ENCODE measurements at places on chromosomes 11 and 22.

- no peak for DNase-seq
Observed at GRCh38 chr22:37996515-37997246, 12.3 kb upstream of the SOX10 start.

GRCh38 chr11:62930157-62930556 is 9.0 kb upstream of the CHRM1 start:
- no peak for DNase-seq

- no peak for DNase-seq
Observed at GRCh38 chr11:19723572-19724342, 11.1 kb downstream of the NAV2 start.

- DNase-seq: no peak
Observed at GRCh38 chr11:7936615-7937014, 4.9 kb downstream of the OR10A3 start.

DNA sequence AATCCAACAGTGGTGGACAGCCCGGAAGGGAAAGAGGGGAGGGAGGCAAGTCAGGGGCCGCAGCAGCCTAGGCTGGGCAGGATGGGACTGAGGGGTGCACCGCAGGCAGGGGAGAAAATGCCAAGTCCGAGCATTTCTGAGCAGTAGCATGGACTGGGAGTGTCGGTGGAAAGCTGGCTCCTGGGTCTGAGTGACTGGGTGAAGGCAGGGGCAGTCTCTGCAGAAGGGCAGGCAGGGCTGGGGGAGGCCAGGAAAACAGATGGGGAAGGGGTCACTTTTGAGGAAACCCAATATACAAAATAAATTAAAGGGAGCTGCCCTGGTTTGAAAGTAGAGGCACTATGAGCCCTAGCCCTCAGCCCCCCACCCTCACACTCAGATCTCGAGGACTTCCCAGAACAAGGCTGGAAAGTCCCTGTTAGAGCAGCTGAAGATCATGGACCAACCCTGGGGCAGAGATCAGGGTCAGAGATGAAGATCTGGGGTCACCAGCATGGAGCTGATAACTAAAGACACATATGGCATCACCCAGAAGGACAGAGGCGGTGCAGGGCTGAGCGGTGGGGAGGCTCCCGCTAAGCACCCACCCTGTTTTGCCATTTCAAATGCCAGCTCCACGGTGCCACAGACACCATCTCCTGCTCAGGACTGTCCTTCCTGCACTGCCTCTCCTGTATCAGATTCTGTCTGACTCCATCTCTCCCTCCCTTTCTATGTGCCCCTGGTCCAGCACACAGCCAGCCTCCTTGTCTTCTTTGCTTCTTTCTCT is 32.4 kb upstream of the ETS1 start:
- DNase-seq: no peak

DNA sequence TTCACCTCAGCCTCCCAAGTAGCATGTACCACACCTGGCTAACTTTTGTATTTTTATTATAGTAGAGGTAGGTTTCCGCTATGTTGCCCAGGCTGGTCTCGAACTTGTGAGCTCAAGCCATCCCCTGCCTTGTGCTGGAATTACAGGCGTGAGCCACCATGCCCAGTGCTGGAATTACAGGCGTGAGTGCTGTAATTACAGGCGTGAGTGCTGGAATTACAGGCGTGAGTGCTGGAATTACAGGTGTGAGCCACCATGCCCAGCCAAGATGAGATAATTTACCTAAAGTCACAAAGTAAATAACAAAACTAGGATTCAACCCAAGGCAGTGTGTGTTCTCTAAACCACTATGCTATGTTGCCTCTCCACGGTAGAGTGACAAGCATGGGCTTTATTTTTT is 3.6 kb upstream of the UBXN1 start:
- DNase-seq: no peak

DNA sequence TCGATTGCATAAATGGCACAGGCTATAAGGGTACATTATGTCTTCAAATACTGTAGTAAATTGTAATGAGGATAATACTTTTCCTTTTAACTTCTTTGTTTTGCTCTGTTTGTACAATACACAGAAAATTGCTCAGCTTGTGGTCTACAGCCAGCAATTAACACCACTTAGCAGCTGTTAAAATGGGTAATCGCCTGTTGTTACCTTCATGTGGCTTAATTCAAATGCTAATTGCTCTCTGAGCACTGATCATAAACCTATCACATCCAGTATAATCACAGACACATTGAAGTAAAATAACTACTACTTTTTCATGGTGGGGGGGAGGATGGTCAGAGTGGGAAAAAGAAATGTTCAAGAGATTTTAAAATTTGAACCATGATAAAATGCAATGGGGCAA is 1164.1 kb upstream of the CNTN5 start:
- DNase-seq: no peak

- no peak for DNase-seq
Observed at GRCh38 chr11:117410861-117411710, 83.4 kb downstream of the CEP164 start.

- no peak for DNase-seq
Observed at GRCh38 chr11:95365348-95365747, 134.3 kb upstream of the SESN3 start.

GRCh38 chr11:66311470-66311964 is 5.3 kb downstream of the CD248 start:
- no peak for DNase-seq

DNA sequence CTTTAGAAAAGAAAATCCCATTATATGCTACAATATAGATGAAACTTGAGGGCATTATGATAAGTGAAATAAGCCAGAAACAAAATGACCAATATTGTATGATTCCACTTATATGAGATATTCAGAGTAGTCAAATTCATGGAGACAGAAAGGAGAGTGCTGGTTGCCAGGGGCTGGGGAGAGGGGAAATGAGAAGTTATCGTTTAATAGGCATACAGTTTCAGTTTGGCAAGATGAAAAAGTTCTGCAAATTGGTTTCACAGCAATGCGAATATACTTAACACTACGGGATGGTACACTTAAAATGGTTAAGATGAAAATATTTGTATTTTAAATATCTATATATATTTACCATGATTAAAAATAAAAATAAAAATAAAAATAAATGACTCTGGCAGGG is 31.1 kb upstream of the RDX start:
- DNase-seq: no peak

DNA sequence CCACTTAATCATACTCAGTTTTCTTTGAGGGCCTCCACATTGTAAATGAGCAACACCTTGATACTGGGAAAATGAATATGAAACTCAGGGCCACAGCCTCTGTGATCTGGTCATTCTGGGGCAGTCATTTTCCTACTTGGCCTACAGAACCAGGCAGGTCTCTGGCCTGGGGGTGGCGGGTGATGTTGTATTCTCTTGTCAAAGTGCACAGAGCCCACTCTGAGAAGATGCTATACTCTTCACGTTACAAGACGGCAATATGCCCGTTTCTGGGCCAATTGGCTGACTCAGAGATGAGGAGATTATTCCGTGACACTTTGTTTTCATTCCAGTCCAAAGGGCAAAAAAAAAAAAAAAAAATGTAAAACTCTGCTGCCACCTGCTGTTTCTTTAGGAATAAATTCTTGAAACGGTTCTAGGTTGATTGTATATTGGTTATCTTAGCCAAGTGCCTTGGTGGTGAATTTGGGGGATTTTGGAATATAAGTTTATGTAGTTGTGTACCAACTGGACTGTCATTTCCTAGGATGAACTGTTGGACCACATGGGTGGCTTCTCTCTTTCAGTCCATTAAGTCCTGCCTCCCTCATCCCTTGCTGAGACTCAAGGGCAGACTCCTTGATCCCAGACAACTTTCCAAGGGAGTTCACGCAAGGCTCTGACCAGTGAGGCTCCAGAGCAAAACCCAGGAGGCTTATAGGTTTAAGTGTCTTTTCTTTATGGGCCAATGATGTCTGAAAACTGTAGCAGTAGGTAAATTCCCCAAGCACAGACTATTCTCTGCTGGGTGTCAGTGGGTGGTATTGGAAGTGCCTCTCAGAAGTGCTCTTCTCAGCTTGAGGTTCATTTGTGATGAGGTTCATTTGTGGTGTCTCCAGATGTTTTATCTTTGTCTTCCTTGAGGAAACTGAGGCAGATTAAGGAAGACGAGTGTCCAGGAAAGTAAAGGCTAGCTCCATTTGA is 18.2 kb downstream of the ADM start:
- no peak for DNase-seq

DNA sequence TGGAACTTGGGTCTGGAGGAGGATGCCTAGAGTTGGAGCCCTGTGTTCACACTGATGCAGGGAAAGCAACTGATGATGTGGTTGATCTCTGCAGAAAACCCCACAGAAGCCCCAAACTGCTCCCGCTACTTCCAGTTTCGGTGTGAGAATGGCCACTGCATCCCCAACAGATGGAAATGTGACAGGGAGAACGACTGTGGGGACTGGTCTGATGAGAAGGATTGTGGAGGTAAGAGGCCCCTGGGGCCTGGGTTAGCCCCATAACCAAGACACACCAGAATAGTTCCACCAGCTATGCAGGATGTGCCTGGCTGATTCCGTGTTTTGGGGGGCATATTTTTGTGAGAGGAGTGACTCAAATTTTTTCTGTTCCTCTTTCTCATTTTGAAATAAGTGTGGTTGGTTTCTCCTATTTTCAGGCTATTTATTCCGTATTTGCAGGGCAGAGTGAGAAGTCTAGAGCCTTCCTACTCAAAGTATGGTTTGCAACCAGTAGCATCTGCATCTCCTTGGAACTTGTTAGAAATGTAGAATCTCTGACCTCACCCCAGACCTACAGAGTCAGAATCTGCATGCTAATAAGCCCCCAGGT is 137.3 kb upstream of the SORL1-AS1 start:
- no peak for DNase-seq

Measured in activated CD8-positive, alpha-beta memory T cell treated with anti-CD3 and anti-CD28 coated beads for 48 hours (primary cell).